ENCODE measurements at places on chromosomes 4 and X.
A peak's percentile ranks its signal among the peaks of the same experiment; 100 is the strongest.

DNA sequence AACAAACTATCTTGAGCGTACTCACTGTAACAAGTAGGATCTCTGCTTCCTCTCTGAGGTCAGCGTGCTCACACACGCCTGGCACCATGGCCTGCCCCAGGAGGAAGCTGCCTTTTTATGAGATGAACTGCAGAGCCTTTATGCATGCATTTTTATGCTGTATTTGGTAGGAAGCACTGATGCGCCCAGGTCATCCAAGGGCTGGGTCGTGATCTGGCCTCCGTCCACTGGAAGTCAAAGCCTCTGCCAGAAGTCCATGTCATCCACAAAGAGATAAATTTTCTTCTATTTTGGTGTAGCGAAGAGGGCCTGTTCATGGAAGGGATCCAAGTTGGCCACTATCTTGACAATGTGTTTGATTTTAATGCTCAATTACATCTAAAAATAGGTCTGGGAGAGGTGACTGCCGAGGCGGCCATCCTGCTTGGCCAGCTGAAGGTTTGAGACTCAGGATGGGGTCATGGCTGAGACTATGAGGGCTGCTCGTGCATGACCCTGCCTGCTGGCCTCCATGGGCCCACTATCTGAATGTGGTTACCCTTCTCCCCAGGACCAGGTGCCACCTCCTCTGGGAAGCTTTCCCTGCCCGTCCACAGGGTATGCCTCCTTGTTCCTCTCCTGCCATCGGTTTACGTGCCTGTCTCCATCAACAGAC, 50.3 kb downstream of the HTRA3 start:
- DNase-seq = peak; percentile 1

GRCh38 chrX:68421636-68422035, 11.7 kb downstream of the OPHN1 start:
- no peak for DNase-seq

DNA sequence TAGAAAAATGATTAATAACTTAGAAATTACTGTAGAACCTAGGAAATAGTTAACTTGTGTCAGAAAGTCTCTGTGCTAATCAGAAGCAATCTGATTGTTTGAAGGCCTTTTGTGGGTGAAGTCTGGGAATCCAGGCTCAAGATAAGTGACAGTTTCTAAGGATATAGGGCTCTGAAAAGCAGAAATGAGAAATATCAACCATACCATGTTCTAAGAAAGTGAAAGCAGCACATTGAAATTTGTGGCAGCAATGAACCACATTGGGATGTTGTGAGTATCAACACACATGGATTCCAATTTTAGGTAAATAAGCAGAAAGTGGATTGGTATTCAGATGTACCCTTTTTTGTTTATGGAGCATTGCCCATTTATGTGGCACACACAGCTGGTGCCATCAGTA, 464.6 kb downstream of the IL15 start:
- DNase-seq = no peak

DNA sequence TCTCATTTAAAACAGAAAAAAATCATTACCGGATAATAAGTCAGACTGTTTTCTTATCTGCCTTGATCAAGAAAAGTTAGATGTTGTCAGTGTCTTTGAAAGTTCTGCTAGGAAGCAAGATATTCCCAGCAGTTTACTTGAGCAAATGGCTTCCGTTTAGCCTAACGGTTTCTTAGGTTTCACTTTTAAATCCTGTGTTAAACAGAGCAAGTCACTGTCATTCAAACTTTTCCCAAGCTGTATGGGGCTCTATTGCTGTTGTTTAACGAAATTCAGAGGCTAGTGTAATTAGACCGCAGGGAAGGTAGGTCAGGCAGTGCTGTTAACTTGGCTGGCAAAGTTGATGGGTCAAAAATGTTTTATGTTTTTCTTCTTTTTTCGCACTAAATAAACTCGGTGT, 80.3 kb upstream of the NEIL3 start:
- DNase-seq = no peak

DNA sequence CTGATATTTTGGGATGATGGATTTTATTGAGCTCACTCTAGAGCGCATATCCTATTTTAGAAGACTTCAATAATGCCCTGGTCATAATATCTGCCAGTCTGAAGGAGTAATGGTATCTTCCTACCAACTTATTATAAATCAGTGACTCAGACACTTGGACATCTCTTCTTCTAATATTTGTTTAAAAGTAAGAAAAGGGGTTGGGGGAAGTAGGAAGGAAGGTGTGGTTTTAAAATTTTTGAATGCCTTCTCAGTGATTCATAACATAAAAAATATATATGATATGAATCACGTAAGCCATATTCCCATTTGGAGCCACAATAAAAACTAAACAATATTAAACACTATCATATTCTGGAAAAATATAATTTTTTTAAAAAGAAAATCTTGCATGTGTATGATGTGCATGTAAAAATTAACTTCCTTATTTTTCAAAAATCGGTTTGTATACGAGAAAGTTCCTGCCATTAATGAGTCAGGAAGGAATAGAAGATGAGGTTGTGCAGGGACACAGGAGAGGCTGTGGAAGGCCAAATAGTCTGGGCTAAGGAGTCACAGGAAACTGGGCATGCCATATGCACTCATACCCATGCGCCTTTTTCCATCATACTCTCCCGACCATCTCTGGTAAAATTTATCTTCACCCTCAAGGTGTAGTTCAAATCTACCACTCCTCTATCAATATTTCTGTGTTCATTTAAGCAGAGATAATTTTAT, 286.5 kb downstream of the EPHA5 start:
- no peak for DNase-seq

DNA sequence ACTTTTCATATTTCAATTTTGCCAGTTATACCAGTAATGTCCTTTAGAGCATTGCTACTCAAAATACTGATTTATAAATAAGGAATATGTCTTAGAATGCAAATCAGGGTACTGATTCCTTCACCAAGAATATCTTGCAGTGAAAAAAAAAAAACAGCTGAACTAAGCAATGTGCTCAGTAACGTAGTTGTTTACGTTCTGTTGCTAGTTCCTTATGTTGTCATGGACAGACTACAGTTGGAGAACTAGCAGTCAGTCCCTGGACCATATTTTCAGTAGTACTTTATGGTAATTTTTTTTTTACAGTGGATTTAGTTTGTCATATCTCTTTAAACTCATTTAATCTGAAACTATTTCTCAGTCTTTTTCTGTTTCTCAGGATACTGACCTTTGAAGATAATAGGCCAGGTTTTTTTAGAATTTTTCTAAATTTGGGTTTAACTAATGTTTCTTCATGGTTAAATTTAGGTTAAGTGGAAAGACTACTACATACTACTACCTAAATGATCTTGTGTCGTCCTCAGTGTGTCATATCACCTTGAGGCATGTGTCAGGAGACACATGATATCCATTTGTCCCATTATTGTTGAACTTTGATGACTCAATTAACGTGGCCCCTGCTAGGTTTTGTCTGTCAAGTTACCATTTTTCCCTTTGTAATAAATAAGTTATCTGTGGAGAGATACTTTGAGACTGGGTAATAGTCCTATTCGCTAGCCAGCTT, 21.0 kb downstream of the SMARCAD1 start:
- no peak for DNase-seq

GRCh38 chr4:95214408-95214807, 334.4 kb downstream of the UNC5C start:
- DNase-seq = no peak

- no peak for DNase-seq
Measured at GRCh38 chr4:164081801-164082200, 587.3 kb downstream of the TMA16 start.

DNA sequence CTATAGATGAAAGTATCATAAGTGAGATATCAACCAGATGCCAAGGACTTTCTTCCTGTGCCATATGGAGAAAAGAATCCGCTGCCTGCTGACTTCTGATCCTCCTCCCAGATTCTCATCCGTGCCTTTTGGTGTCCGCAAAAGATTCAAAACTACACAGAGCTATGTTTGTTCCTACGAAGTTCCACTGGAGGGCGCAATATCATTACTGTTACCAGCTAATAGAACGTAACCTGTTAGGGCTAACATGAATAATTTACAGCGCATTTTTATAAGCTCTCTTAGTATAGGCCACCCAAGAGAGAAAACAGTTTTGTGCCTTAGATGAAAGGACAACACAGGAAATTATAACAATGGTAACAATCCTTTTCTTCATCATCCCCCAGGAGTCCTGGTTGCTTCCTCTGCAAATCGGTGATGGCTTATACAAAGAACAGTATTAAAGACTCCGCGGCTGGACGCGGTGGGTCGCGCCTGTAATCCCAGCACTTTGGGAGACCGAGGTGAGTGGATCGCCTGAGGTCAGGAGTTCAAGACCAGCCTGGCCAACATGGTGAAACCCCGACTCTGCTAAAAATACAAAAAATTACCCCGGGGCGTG, 22.8 kb upstream of the CENPVL3 start:
- peak; percentile 55 for DNase-seq

- no peak for DNase-seq
Measured at GRCh38 chr4:74770226-74770910, 24.0 kb downstream of the BTC start.

DNA sequence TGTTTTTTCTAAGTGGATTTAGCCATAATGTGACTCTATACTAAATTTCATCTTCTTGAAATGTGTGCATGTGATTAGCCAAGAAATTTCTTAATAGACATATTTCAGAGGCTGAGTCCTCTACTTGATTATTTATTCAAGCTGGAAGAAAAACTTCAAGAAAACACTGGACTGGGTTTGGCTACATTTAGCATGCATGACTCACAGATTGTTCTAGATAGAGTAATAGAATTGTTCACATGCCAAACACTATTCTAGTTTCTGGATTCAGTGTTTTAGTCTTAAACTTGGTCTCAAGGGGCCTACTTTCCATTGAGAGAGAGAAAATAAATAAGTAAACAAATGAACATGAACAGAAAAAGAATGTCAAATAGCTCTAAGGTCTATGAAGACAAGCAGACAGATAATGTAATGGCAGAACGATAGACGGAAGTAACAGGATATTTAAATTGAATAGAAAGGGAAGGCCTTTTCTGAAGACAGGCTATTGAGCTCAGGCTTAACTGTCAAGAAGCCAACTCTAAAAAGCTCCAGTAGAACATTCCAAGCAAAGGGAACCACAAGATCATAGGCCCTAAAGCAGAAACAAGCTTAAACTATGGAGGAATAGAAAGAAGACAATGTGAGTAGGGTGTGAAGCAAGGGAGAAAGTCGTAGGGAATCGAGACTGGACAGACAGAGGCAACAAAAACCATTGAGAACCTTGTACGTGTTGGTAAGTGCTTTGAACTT, 104.6 kb downstream of the TMEM144 start:
- DNase-seq = no peak

GRCh38 chr4:41409594-41409895, 128.4 kb upstream of the LIMCH1 start:
- DNase-seq = no peak

DNA sequence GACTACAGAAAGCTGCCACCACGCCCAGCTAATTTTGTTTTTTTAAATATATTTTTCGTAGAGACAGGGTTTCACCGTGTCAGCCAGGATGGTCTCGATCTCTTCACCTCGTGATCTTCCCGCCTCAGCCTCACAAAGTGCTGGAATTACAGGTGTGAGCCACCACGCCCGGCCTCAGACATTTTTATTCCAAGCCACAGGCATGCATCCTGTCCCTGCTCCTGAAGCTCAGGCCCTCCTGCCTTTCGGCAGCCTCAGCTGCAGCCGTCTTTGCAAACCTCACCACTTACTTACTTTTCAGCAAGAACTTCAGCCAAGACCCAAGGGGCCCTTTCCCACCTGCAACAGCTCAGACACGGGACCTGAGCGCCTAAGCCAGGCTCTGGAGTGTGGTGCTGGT, 26.0 kb downstream of the FAM53A start:
- no peak for DNase-seq

DNA sequence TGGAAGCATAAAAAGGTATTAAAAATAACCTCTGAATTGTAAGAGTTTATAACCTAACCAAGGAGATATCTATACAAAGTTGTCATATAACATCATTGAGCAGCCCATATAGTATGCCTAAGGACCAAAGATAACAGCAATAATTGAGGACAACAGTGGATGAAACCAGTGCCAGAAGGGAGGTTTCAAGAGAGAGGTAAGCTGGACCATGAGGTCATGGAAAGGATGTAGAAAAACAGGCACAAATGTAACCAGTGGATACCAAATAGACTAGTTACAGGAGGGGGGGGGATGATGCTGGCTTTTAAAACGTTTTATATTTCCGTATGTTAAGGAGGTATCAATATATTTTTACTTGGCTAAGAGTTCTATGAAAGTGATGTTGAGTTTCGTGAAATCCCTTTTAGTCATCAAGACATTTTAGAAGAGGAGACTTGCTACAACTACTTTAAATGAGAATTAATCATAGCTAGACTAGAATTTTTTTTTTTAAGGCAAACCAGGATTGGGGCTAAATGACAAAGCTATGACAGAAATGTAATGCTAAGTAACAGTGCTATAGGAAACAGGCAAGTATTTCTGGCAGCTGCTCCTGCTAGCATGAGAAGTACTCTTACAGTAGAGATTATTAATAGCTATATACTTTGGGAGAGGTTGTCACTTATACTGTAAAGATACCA, 161.1 kb downstream of the FBXW7 start:
- DNase-seq = no peak

DNA sequence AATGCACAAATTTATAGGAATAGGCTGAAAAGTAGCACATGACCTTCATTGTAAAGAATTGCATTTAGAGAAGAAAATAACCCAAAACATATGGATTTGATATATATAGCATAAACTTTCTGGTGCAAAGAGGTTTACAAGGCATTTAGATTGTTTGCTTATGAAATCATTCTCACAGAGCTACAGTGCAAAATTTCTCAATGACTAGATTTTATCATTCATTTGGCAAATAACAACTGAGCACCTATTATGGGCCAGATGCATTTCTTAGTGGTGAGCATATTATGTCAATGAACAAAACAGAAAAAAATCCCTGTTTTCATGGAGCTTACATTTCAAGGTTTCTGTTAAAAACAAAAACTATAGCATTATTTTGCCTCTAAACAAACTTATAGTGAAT, 34.1 kb upstream of the TNIP3 start:
- no peak for DNase-seq

- DNase-seq = no peak
Measured at GRCh38 chr4:127988638-127989037, 23.4 kb downstream of the ABHD18 start.

- no peak for DNase-seq
Measured at GRCh38 chr4:103719105-103719829, 518 bp downstream of the TACR3 start.

- DNase-seq = no peak
Measured at GRCh38 chr4:16694173-16694883, 204.1 kb downstream of the LDB2 start.

GRCh38 chr4:156983366-156983765, 11.8 kb upstream of the PDGFC start:
- no peak for DNase-seq

DNA sequence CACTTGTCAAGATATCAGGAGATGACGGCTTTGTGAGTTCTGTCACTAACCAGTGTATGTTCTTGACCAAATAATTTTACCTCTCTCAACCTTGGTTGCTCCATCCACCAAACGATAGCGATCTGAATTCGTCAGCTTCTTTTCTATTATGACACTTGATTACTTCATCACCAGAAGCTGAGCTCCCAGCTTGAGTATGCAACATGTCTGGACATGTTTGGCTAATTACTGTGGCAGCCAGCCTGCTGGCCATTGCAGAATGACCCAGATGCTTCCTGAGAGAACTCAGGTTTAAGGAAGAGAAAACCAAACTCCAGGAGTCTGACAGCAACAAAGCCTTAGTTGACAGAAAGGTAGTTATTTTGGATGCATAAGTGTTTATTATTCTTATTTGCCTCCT, 46.4 kb upstream of the PARM1 start:
- no peak for DNase-seq
